GM13976 (cell line): ENCODE measurements at places on chromosomes 2 and 18.
A peak's percentile ranks its signal among the peaks of the same experiment; 100 is the strongest.

DNA sequence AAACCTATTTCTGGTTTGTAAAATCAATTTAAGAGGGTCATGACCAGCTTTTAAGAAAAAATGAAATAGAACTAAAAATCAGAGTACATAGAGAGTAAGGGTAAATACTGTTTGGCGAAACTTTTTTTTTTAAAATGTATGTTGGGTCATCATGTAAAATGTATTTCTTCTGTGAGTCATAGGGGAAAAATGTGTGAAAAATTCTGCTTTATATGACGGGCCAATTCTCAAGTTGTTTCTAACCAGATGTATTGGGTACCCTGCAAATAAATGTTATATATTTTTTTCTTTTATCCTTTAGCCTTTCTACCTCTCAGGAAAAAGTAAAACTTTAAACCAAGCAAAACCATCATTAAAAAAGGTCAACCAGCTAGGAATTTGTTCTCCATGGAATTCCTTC is 13.9 kb downstream of the AFTPH start:
- no peak for DNase-seq

- no peak for DNase-seq
Measured at GRCh38 chr2:147619808-147620207, 225.0 kb upstream of the ACVR2A start.

DNA sequence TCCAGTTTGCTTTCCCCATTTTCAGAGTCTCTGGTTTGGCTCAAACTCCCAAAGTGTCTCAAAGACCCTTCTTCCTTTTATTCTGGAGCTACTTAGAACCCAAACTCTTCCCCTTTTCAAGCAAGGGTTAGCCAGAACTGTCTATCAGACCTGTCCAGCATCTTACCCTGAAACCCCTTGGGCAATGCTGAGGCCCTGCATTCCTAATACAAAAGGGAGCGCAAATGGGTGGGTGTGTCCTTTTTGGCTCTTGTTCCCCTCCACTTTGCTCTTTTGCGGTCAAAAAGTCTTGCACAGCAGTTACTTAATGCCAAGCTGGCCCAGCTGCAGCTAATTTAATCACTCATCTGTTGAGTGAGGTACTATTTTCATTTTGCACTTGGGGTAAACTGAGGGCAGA is 231.2 kb upstream of the FOSL2 start:
- DNase-seq, result no peak

- peak; percentile 65 for DNase-seq
Measured at GRCh38 chr2:198913394-198914152, 544.2 kb downstream of the SATB2 start.

DNA sequence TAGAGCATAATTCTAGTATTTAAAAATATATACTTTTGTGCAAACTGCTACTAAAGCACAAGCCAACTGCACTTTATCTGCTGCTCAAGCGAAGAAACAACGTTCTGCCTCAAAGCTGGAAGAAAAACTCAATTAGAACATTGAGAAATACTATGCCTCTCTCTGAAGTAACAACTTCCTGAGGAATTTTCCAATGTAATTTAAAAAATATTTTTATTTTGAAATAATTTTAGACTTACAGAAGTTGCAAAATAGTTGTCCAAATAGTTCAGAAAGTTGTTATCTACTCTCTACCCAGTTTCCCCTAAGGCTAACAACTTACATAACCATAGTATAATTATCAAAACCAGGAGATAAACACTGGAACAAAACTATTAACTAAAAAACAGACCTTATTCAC is 12.3 kb upstream of the POLI start:
- no peak for DNase-seq

GRCh38 chr2:8059255-8059654 is 622.6 kb upstream of the ID2 start:
- DNase-seq, result no peak

- no peak for DNase-seq
Measured at GRCh38 chr18:50656841-50657470, 97.1 kb downstream of the MAPK4 start.

DNA sequence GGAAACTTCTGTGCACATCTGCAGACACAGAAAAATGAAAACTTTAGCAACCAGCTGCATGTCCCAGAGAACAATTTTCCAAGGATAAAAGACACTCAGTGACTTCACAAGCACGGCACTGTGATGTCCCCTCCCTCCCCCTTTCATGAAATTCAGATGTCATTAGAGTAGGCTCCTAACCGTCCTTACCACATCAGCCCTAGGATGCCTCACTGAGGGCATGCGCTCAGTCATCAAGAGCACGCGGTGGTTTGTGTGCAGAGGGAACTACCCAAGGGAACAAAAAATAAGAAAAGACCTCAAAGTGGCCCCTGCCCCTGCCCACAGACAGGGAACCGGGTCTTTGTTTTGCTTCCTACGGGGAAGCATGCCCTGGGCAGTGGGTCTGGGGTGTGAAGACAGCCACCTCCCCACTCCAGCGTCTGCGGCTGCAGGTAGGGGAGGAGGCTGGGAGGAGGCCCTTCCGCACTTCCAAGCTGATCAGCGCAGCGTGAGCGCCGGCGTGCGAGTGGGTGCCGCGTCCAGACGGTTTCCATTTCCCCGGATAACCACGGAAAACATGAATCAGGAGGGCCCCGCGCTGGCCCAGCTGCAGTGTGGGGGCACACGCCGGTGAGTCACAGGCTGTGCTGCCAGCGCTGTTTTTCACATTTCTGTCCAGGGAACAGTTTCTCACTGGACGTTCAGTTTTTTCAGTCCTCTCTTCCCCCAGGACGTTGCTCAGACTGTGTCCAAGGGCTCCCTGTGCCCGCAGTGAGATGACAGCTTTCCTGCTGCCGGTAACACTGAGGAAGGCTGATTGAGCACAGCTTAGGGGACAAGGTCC is 70.6 kb downstream of the COPS8 start:
- peak; percentile 37 for DNase-seq

- peak; percentile 17 for DNase-seq
Measured at GRCh38 chr2:6526093-6526824, 339.4 kb downstream of the CMPK2 start.
